ENCODE measurements at places on chromosomes 13 and 19. TPM values are rescaled to one million over a fixed set of nuclear protein-coding genes. Genes with fewer than 3 reads are reported as not detected.

C19orf33 gene
- 18.2 TPM for total RNA-seq

RASIP1 gene
- 4.9 TPM for total RNA-seq

- DNase-seq = no peak
Observed at GRCh38 chr19:21084343-21084742, 2.3 kb downstream of the ZNF714 start.

SEMA6B gene
- 5.7 TPM for total RNA-seq

DNA sequence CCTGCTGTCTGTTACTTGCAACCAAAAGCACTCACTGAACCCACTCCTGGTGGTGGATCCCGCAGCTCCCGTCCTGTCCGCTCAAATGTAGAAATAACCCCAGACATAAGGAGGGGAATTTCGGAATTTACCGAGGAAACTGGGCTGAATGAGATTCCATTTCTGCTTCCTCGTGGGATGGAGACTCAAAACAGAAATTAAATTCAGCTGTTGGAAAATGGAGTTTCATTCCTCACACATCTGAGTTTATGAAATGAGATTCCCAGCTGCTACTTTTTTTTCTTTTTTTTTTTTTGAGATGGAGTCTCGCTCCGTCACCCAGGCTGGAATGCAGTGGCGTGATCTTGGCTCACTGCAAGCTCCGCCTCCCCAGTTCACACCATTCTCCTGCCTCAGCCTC is 44.3 kb downstream of the COLGALT1 start:
- no peak for DNase-seq

Data from sigmoid colon (tissue), 7 donors.